T-helper 1 cell (primary cell): ENCODE measurements at places on chromosomes 1 and 21.

DNA sequence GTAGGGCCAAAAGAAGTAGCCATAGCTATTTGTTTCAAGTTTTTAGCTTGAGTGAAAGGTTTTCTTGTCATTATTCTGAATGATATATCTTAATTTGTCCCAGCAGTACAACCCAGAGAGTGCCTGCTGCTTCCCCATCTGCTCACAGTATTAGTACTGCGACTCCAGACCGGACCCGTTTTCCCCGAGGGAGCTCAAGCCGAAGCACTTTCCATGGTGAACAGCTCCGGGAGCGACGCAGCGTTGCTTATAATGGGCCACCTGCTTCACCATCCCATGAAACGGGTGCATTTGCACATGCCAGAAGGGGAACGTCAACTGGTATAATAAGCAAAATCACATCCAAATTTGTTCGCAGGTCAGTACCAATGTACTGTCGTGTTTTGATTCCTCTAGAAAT lies 37.2 kb upstream of the C1orf115 start:
- DNase-seq, result no peak

DNA sequence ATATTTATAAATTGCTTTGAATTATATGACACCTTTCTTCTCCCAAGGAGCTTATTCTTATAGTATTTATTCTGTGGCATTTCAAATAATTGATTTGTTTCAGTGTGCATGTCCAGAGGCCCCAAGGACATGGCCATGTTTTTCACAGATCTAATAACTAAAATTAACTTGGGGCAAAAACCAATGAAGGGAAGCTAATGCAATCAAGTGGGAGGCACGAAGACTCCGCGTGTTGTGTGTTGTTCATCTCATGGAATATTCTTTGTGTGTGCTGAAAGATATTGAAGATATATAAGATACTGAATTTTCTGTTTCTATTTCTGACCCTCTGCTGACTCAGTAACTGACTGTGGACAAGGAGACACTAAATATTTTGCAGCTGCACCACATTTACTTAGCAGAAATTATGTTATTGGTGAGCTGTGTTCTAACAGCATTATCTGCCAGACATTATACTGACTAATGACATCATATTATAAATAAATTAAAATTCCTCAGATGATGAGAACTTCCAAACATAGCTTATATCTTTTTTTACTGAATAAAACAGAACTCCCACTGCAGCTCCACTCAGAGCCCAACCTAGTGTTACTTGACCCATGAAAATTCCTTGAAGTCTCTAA lies 519.3 kb upstream of the CXADR start:
- no peak for DNase-seq

DNA sequence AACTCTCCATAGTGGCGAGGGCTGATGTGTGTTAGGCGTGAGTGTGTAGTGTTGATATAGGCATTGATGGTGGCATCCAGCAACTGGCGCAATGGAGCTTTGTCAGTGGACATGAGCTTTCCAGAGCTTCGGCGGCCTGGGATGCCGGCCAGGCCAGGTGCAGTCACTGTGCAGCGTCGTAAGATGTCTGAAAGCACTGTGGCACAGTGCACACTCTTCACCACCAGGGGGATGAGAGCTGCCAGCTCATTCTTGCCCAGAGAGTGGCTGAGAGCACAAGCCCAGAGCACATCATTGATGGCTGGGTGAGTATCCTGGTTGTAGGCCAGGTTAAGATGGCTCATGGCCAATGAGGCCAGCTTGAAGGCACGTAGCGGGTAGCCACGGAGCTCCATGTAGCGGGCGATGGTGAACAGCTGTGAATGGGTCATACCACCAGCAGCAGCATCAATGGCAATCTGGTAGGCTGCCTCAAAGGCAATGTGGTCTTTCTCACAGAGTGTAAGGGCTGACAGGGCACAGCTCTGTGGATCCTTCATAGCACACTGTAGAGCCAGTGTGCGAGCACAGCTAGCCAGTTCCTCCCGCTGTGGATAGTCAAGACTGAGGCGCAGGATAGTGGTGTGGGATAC lies 6.7 kb downstream of the UROD start:
- DNase-seq, result no peak

DNA sequence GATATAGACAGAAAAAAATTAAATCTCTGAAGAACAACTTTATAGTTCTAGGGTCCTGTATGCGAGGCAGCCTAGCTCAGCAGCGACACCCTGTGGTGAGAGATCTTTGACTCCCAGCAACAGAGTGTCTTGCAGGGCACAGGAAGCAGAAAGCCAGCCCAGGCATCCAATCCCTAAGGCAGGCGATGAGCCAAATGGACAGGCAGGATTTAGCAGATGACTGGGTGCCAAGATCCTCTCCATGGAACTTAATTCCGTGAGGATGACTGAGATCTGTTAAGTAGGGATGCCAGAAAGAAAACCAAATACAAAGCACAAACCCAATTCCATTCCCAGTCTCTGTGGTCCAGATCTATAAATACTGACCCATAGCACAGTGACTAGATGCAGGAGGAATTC lies 38.8 kb downstream of the HLCS start:
- peak; percentile 20 for DNase-seq

DNA sequence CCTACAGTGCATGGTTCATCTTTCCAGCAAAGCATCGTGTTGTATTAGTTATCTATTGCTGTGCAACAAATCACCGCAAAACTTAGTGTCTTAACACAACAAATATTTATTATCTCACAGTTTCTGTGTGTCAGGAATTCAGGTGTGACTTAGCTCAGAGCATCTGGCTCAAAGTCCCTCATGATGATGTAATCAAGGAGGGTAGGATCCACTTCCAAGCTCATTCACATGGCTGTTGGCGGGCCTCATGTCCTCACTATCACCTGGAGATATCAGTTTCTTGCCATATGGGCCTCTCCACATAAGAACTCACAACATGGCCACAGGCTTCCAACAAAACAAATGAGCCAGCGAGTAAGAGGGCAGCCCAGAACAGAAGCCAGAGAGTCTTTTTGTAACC lies 135.6 kb upstream of the GJB5 start:
- DNase-seq, result no peak

GRCh38 chr1:222588135-222588534 lies 1.6 kb downstream of the TAF1A start:
- no peak for DNase-seq

GRCh38 chr1:145889722-145890121 lies 4.1 kb upstream of the ANKRD35 start:
- no peak for DNase-seq
